Pancreas (tissue), 10 donors: ENCODE measurements at places on chromosomes 4 and X. TPM values are rescaled to one million over a fixed set of nuclear protein-coding genes. Genes with fewer than 3 reads are reported as not detected.
A peak's percentile ranks its signal among the peaks of the same experiment; 100 is the strongest.

GRCh38 chr4:42914937-42915336 lies 22.4 kb downstream of the GRXCR1 start:
- H3K27me3 ChIP-seq: no peaks in the 10 kb centered on the region
- no peaks in the 10 kb centered on the region for H3K36me3 ChIP-seq
- H3K4me1 ChIP-seq: no peaks in the 10 kb centered on the region
- no peak overlapping the region for H3K27ac ChIP-seq

DNA sequence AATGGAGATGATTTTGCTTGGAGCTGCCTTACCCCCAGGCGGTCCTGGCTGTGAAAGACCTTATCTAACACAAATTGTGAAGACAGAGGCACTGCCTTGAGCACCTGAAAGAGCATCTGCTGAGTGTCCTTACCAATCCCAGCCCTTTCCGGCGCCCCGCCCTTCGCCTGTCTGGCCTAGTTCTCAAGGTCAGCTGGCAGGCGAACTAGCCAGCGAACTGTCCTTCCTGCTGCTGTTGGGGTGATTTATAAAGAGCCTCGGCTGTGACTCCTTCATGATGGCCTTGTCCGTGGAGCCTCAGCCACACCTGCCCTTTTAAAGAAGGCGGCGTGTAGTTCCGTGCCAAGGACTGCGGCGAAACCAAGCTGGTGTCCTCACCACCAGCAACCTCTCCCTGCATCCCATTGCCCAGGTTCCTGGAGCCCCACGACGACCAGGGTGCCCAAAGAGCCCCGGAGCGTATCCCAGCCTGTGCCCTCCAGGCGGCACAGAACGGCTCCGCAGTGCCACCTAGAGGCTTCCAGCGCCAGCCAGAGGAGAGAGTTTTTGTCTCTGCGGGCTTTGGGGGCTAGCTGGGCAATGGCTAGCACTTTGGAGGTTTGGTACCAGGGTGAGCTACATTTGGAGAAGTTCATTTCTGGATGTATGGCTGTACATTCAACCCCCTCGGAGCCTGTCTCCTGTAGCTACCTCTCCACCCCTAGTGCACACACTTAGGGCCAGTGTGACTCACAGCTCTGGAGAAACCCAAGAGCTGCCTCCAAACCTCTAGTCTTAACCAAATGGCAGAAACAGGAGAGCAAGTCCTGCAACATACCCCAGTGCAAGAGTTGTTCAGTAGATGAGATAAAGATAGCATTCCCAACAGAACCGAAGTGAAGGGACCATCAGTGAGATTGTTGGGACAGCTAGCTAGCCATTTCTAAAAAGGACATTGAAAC lies 36.8 kb upstream of the VMA21 start:
- H3K27me3 ChIP-seq: no peaks in the 10 kb centered on the region
- DNase-seq: peak; percentile 11
- H3K36me3 ChIP-seq: no peaks in the 10 kb centered on the region
- H3K27ac ChIP-seq: no peak overlapping the region
- no peak overlapping the region for H3K4me3 ChIP-seq
- H3K4me1 ChIP-seq: no peaks in the 10 kb centered on the region

GRCh38 chr4:836750-837301 lies 10.9 kb upstream of the CPLX1 start:
- H3K4me3 ChIP-seq: no peak overlapping the region
- H3K36me3 ChIP-seq: no peaks in the 10 kb centered on the region
- H3K27ac ChIP-seq: peak overlapping the region; percentile 64
- H3K4me1 ChIP-seq: peaks cover 14% of the 10 kb centered on the region
- peak; percentile 80 for DNase-seq
- no peaks in the 10 kb centered on the region for H3K27me3 ChIP-seq

Gene CENPVL2
- not detected for total RNA-seq

GRCh38 chr4:138910914-138911336 lies 104.7 kb upstream of the NOCT start:
- no peak overlapping the region for H3K27ac ChIP-seq
- no peaks in the 10 kb centered on the region for H3K36me3 ChIP-seq
- no peak overlapping the region for H3K4me3 ChIP-seq

- no peak overlapping the region for H3K4me3 ChIP-seq
- no peak overlapping the region for H3K27ac ChIP-seq
- no peaks in the 10 kb centered on the region for H3K36me3 ChIP-seq
- no peak for DNase-seq
- H3K27me3 ChIP-seq: no peaks in the 10 kb centered on the region
These were observed 1.2 kb downstream of the SPOCK3 start for GRCh38 chr4:167232805-167233684.

DNA sequence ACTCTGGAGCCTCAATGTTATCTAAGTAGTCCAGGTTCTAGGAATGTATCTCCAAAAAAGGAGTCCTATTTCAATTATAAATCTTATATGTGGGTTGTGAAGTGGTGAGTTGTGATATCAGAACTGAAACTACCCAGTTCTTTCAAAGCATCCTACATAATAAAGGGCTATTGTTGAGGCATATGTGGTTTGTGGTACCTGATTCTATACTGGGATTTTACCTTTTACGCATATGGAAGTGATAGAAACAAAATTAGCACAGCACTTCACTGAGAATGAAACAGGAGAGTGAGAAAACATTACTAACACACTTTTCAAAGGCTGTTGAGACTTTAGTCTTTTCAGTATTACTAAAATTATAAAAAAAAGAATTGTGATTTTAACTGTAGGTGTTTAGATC lies 417.7 kb upstream of the GALNT7 start:
- DNase-seq: no peak
- H3K27ac ChIP-seq: no peak overlapping the region
- no peaks in the 10 kb centered on the region for H3K27me3 ChIP-seq
- H3K4me1 ChIP-seq: no peaks in the 10 kb centered on the region
- no peaks in the 10 kb centered on the region for H3K36me3 ChIP-seq
- no peak overlapping the region for H3K4me3 ChIP-seq

GRCh38 chr4:138275963-138276621 lies 33.9 kb upstream of the SLC7A11 start:
- H3K36me3 ChIP-seq: no peaks in the 10 kb centered on the region
- H3K4me3 ChIP-seq: no peak overlapping the region
- no peak overlapping the region for H3K27ac ChIP-seq
- DNase-seq: no peak

Gene FRG2
- total RNA-seq: not detected

DNA sequence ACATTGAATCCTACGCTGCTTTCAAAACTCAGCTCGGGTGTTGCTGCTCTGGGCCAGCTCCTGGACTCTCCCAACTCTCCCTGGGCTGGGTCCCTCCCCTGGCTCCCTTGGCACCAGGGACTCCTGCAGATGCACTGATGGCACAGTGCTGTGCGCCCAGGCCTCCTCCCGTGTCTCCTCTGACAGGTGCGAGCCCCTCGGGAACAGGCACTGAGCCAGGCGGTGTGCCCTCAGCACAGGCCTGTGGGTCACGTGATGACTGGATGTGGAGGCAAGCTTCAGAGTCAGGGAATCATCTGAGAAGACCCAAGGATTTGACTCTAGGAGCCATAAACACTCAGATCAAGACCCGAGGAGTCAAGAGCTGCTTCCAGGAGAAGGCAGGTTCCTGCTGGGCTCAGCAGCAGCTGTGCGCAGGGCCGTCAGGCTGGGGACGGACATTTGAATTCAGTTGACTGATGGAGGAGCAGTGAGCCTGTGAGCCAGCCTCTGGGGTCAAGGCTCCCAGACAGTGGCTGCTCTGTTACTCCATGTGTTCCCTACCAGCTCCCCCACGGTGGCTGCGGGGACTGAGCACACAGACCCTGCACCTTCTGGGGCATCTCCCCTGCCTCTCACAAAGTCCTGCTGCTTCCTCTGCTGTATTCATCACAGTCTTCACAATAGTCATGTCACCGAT lies 33.0 kb downstream of the NAT8L start:
- H3K27ac ChIP-seq: no peak overlapping the region
- no peaks in the 10 kb centered on the region for H3K27me3 ChIP-seq
- DNase-seq: no peak
